Fibroblast of the aortic adventitia (primary cell): ENCODE measurements at places on chromosomes 4 and X. TPM values are rescaled to one million over a fixed set of nuclear protein-coding genes. Genes with fewer than 3 reads are reported as not detected.

Gene PROM1
- under 0.01 TPM in 1 of 2 replicates, not detected in the other for total RNA-seq

- DNase-seq, result no peak
These were observed 210.6 kb downstream of the LDB2 start for GRCh38 chr4:16687845-16688244.

- DNase-seq, result no peak
These were observed 313.1 kb upstream of the TACR3 start for GRCh38 chr4:104032896-104033295.

DNA sequence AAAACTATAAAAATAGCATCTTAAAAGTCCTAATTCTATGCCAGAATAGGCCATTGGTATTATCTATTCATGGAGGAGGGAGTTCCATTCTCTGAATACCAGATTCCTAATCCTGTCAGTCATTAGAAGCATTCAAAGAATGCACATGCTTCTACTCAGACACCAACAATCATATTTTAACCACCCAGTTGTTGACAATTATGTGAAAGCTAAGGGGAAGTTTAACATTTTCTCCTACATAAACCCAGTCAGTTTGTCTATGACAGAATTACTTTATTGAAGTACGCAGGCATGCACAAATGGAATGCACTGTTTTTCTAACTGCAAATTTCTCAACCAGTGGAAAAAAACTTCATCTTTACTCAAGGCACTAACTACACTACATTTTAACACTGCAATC is 69.6 kb upstream of the MTNR1A start:
- peak; percentile 70 for DNase-seq

DNA sequence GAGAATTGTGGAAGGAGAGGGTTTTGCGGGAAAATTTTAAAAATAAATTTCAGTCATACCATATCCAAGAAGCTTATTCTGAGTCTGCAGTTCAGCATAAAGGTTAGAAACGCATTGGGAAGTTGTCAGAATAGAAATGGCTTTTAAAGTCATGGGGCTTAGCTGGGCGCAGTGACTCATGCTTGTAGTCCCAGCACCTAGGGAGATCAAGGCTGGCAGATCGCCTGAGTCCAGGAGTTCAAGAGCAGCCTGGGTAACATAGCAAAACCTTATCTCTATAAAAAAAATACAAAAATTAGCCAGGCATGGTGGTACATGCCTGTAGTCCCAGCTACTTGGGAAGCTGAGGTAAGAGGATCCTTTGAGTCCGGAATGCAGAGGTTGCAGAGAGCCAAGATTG is 3.9 kb upstream of the PLA2G12A start:
- no peak for DNase-seq

Gene XAGE2
- total RNA-seq, result not detected in 2 replicates

Gene CXCL13
- total RNA-seq, result not detected in 2 replicates

- DNase-seq, result no peak
These were observed 17.1 kb downstream of the FBXO8 start for GRCh38 chr4:174266416-174266815.

DNA sequence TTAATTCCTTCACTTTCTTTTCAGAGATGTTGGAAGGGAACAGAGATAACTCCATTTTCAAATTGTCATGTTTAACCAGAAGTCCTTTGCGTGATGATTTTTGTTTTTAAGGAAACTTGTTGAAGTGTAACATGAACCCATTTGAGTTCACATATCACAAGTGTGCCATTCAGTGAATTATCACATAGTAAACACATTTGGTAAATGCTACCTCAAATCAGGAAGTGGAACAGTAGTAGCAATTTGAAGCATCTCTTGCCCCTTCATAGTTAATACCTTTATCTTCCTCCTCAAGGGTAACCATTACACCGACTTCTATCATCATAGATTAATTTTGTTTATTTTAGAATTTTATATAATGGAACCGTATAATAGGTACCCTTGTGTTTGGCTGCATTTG is 35.8 kb downstream of the KDM6A start:
- DNase-seq, result no peak

Gene GASK1B
- total RNA-seq, result 22.3 and 37.6 TPM in 2 replicates

DNA sequence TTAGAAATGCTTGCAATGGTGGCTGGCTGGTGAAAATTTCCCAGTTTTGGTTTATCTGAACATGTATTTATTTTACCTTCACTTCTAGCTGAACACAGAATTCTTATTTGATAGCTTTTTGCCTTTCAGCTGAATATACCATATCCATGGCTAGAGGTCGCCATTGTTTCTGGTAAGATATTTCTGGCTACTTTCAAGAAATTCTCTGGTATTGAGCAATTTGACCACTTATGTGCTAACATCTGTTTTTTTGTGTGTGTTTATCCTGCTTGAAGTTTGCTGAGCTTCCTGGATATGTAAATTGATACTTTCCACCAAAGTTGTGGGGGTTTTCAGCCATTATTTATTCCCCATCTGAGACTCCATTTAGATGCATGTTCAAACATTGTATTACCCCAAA is 75.4 kb downstream of the FBXW7 start:
- DNase-seq, result peak; percentile 84

Gene DGKK
- total RNA-seq, result not detected in 2 replicates

Gene GTPBP6
- 20.3 and 28.8 TPM in 2 replicates for total RNA-seq

DNA sequence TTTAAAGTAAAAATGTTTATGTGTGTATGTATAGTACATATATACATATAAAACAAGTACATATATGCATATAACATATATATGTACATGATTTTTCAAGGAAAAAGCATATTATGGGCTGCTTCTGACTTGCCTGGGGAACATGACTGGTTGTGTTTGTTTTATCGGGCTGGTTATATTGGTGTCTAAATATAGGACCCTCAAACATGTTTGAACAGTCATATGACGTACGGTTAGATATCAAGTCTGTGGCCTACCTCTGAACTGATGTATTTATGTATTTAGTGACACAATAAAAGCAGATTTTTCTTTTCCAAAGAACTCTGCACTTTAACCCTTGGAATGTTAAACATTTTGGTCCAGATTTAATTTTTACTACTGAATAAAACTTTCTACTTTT is 37.9 kb upstream of the ARSD start:
- DNase-seq, result no peak

- DNase-seq, result no peak
These were observed 24.5 kb upstream of the SORBS2 start for GRCh38 chr4:185836241-185837084.

DNA sequence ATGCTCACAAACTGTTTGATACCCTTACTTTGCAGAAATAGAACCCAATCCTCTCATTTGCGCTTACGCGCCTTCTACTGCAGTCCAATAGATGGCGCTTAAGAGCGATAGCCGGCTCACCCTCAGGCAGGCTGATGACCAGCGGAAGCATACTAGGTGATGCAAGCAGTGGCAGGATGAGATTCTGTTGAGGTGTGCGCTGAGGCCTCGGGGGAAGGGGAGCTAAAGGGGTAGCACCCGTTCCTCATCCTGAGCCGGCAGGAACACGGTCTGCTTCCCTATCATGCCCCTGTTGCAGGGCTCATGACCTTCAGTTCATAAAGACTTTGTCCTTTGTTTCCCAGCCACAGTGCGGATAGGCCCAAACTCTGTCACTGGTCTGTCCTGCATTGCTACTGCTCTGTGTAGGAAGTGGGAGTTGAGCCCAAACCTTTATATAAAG is 628.9 kb downstream of the TLL1 start:
- DNase-seq, result peak; percentile 22

DNA sequence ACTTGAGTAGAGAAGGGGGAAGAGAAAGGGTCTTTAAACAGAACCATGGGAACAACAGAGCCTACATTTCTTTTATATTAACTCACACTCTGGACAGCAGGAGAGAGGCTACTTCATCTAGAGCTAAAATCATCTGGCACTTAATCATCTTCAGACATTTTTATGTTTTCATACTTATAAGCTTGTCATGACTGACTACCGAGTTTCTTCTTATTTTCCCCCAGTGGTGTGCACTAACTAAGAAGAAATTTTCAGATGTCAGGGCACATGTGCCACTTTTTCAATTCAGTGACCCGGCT is 11.8 kb upstream of the RTL5 start:
- DNase-seq, result no peak

- peak; percentile 70 for DNase-seq
These were observed 72.2 kb upstream of the ELOVL6 start for GRCh38 chr4:110270492-110271197.

DNA sequence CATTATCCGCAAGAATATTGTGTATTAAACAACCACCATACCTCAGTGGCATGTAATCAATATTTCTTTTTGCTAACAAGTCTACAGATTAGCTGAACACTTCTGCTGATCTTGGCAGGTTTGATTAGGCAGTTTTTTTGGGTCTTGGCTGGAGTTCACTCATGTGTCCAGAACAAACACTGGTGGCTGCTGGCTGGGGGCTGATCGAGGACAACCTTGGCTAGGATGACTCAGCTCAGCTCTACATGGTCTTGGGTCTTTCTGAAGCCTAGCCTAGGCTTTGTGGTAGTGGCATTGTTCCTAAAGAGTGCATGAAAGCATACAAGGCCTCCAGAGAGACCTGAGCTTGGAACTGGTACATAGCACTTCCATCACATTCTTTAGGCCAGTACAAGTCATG is 41.1 kb downstream of the PPEF1 start:
- no peak for DNase-seq

GRCh38 chrX:70398899-70399298 is 24.2 kb upstream of the GDPD2 start:
- peak; percentile 13 for DNase-seq

Gene TREX2
- 1.3 TPM in 1 of 2 replicates, not detected in the other for total RNA-seq

Gene CLOCK
- total RNA-seq, result 24.8 and 39.0 TPM in 2 replicates

DNA sequence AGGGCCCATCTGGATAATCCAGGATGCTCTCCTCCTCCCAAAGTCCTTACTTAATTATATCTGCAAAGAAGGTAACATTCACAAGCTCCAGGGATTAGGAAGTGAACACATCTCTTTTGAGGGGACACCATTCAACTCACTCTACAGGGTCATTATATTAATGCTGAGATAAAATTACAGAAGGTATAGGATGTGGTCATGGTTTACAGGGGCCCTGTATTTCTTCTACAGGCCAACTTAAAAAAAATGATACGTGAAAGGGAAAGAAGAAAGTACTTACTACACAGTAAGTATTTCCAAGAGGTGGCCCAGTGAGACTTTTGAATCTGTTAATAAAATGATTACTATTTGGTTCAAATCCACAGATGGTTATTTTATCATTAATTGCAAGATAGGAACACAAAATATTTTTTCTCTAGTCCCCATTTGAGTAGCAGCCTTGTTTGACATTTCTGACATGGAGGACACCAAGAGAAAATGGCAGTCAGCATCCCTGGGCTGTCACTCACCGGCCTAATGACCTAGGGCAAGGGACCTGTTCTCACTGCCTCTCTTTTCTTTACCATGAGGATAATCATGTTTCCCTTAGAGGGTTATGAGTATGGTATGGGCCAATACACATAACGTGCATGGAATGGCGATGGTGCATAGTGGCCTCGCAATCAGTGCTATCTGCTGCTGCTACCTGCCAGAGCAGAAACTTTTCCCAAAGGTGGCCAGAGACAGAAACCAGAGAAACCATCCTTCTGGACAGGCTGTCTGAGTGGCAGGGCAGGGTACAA is 140.5 kb downstream of the PTTG2 start:
- no peak for DNase-seq

DNA sequence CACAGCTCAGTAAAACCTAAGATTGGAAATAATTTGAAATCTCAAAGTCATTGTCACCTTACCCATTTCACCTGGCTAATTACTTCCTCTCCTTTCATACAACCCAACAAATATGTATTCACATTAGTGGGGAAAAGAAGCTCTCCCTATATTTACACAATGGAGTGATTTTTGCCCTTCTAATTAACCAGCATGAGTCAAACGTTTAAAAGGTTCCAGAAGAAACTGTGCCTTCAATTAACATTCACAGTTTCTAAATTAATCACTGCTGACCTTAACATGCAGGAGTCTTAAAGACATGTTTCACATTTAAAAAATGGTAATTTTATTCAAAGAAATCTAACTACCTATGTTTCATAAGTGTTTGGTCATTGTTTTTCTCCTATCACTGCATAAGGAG is 254.6 kb downstream of the CBLL2 start:
- no peak for DNase-seq

Gene BGN
- 12.3 and 133 TPM in 2 replicates for total RNA-seq

DNA sequence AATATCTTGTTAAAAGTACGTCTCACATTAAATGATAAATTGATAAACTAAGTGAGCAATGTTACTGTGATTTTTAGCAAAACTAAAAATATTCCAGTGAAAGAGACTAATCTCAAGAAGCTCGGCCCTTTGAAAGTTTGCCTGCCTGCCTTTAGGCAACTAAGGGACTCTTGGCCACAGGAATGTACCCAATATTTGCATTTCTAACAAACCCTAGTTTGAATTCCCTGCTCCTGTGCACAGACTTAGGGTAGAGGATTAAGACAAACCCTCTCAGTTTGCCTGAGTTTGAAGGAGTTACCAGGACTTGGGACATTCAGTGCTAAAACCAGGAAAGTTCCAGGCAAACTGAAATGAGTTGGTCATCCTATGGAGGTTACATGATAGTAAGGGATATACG is 157.1 kb downstream of the SCFD2 start:
- no peak for DNase-seq
